ENCODE measurements at places on chromosomes 4 and X. TPM values are rescaled to one million over a fixed set of nuclear protein-coding genes. Genes with fewer than 3 reads are reported as not detected.

DNA sequence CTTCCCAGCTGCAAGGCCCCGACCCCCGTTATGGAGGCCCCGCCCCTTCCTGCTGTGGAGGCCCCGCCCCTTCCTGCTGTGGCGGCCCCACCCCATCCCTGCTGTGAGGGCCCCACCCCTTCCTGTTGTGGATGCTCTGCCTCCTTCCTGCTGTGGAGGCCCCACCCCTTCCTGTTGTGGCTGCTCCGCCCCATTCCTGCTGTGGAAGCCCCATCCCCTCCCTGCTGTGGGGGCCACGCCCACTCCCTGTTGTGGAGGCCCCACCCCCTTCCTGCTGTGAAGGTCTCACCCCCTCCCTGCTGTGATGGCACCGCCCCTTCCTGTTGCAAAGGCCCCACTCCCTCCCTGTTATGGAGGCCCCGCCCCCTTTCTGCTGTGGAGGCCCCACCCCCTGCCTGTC lies 104.9 kb upstream of the PSAPL1 start:
- DNase-seq, result no peak

GRCh38 chr4:152273343-152273742 lies 262.5 kb downstream of the FBXW7 start:
- no peak for DNase-seq

Gene NPY5R
- total RNA-seq, result not detected

Gene TBC1D19
- 35.2 TPM for total RNA-seq

GRCh38 chr4:132227151-132227856 lies 921.8 kb upstream of the PCDH10 start:
- no peak for DNase-seq

All from fibroblast of the aortic adventitia (primary cell).